ENCODE measurements at places on chromosomes 4 and X.
A peak's percentile ranks its signal among the peaks of the same experiment; 100 is the strongest.

DNA sequence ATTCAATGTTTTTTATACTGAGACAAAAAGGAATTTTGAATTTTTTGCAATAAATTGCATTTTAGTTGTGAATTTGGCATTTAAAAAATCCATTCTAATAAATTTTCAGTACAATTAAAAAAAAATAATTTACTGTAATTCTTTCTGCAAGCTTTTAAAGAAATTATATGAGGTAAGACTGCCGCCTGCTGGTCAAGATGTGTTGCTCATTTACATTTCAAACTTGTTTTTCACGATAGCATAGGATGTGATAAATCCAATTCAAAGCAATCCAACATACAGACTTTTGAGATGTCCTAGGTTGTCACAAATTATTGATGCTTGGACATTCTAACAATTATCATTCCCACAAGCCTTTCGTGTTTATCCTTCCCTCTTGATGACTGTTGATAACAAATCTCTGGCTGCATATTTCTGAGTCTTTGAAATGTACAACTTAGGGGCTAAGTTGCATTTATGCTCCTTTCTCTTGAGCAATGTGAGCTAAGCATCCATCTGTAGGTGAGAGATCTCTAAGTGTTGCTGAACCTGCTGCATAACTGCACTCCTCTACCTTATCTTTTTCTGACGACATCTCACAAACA is 21.7 kb upstream of the MFAP3L start:
- DNase-seq = peak; percentile 20

DNA sequence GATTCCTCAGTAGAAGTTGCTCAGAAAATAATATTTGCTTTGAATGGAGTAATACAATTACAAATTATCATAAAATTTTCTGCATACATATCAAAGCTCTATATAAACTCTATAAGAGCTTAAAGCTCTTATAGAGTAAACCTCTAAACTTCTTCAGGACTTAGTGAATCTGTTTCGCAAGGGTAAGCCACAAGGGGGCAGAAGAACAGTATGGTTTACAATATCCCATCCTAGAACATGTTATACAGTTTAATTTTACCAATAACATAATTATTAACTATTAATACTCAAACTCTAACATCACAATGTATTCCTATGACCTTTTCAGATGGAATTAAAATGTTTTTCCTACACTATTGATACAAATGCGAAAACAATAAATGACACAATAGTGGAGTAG is 33.8 kb upstream of the SPANXN1 start:
- DNase-seq = peak; percentile 0

DNA sequence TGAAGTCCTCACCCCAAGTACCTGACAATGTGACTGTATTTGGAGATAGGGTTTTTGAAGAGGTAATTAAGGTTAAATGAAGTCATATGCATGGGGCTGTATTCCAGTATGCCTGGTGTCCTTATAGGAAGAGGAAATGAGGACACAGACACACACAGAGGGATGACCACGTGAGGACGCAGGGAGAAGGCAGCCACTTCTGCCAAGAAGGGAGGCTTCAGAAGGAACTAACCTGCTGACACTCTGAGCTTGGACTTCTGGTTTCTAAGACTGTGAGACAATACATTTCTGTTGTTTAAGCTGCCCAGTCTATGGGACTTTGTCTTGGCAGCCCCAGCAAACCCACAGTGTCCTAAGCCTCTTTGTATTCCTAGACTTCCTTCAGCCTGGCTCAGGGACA is 3.0 kb upstream of the SLC2A9 start:
- no peak for DNase-seq

DNA sequence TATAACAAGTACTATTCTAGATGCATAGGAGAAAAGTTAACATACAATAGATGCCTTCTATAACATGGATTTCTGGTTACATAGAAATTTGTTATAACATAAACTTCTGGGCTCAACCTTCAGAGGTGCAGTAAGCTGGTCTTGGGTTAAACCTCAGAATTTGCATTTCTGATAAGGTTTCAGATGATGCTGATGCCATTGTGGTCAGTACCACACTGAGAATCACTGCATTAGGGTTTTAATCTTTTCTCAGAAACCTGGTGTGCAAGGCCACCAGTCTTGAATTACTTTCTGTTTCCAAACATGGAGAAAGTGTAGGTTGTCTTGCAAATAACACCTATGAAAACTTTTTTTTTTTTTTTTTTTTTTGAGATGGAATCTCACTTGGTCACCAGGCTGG is 146.2 kb downstream of the SPOCK3 start:
- DNase-seq = no peak

DNA sequence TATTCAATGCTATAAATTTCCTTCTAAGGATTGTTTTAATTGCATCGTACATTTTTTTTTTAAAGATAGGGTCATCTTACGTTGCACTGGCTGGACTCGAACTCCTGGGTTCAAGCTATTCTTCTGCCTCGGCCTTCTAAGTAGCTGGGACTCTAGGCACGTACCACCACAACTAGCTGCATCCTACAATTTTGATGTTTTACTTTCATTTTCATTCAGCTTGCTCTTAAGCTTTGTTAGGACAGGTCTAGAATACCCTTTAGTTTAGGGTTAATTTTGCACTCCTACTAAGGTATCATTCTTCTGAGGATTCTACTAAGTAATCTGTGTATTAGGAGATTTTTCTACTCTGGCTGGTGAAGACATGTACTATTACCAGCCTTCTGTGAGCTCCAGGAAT is 50.2 kb upstream of the C1GALT1C1 start:
- DNase-seq = no peak

- peak; percentile 3 for DNase-seq
These were observed at the start of gene PHKA2 for GRCh38 chrX:18983666-18984380. Gene PHKA2, minus strand, starts transcription at chrX:18984114. Its CDS starts 182 bp downstream, at chrX:18983932.

GRCh38 chrX:118988911-118989310 is 14.5 kb downstream of the LONRF3 start:
- DNase-seq = no peak
